ENCODE measurements at places on chromosomes 3 and 15. TPM values are rescaled to one million over a fixed set of nuclear protein-coding genes. Genes with fewer than 3 reads are reported as not detected.

- no peaks in the 10 kb centered on the region for H3K36me3 ChIP-seq
- no peak for DNase-seq
- H3K27ac ChIP-seq: no peak overlapping the region
- no peaks in the 10 kb centered on the region for H3K27me3 ChIP-seq
Measured at GRCh38 chr3:108030960-108031359, 59.9 kb downstream of the CD47 start.

- no peak overlapping the region for H3K4me3 ChIP-seq
- no peaks in the 10 kb centered on the region for H3K4me1 ChIP-seq
- no peak for DNase-seq
- H3K36me3 ChIP-seq: no peaks in the 10 kb centered on the region
- H3K27me3 ChIP-seq: no peaks in the 10 kb centered on the region
Measured at GRCh38 chr3:171088496-171088895, 62.0 kb upstream of the SLC2A2 start.

GRCh38 chr3:108064293-108064887, 26.4 kb downstream of the CD47 start:
- DNase-seq: no peak
- H3K27ac ChIP-seq: no peak overlapping the region
- H3K4me1 ChIP-seq: no peaks in the 10 kb centered on the region
- no peaks in the 10 kb centered on the region for H3K36me3 ChIP-seq
- no peak overlapping the region for H3K4me3 ChIP-seq

GRCh38 chr15:23497710-23498111, 50.7 kb upstream of the GOLGA6L2 start:
- no peak overlapping the region for H3K27ac ChIP-seq
- no peaks in the 10 kb centered on the region for H3K36me3 ChIP-seq
- no peaks in the 10 kb centered on the region for H3K4me1 ChIP-seq
- no peaks in the 10 kb centered on the region for H3K27me3 ChIP-seq

GRCh38 chr3:14839236-14839635, 20.5 kb downstream of the FGD5 start:
- DNase-seq: no peak
- no peaks in the 10 kb centered on the region for H3K36me3 ChIP-seq
- H3K27me3 ChIP-seq: no peaks in the 10 kb centered on the region
- H3K27ac ChIP-seq: no peak overlapping the region
- no peak overlapping the region for H3K4me3 ChIP-seq
- H3K4me1 ChIP-seq: no peaks in the 10 kb centered on the region

DNA sequence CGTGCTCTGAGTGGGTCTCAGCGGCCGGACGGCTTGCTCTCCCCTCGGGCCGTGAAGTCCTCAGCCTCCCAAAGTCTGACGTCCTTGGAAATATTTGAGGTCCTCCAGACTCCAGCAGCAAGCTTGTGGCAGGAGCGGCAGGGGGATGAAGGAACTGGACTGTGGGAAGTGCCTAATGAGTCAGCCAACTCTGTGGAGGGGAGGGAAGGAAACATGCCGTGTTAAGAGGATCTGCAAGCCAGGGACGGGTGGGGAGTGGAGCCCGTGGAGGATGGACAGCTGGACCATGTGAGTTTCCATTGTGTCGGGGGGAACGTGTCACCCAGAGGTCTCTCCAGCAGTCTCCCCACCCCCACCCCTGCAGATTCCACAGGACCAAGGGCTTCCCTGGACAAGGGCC, 39.4 kb upstream of the IDH2 start:
- H3K4me1 ChIP-seq: no peaks in the 10 kb centered on the region
- H3K36me3 ChIP-seq: no peaks in the 10 kb centered on the region
- H3K27ac ChIP-seq: no peak overlapping the region
- no peak overlapping the region for H3K4me3 ChIP-seq

GRCh38 chr3:188531210-188531609, 377.3 kb downstream of the LPP start:
- no peak overlapping the region for H3K4me3 ChIP-seq
- H3K27ac ChIP-seq: no peak overlapping the region
- no peaks in the 10 kb centered on the region for H3K36me3 ChIP-seq
- no peaks in the 10 kb centered on the region for H3K4me1 ChIP-seq
- no peaks in the 10 kb centered on the region for H3K27me3 ChIP-seq

DNA sequence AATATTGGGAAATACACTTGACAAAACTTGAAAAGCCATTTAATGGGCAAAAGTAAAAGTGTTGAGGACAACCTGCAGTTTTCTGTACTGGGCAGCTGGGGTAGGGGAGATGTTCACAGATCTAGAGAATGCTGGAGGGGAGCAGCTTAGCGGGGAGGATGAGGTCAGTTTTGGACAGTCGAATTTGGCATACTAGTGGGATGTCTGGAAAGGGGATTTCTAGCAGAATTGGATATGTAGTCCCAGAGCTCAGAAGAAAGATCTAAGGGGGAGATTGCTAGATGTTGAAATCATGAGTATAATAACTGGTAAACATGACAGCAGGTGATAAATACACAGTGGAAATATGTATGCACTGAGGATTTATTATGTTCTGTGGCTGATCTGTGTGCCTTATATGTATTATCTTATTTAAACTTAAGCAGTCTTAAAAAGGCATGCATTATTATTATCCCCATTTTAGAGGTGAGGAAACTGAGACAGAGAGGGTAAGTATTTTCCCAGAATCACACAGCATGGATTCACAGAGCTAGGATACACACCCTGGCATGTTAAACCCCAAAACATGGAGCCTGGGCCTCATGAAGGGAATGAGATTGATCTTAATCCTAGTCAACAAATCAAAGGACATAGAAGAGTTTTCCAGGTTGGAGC, 42.7 kb downstream of the TLNRD1 start:
- no peaks in the 10 kb centered on the region for H3K4me1 ChIP-seq
- DNase-seq: no peak
- H3K36me3 ChIP-seq: no peaks in the 10 kb centered on the region
- no peak overlapping the region for H3K4me3 ChIP-seq

- DNase-seq: no peak
- H3K4me3 ChIP-seq: no peak overlapping the region
- no peaks in the 10 kb centered on the region for H3K36me3 ChIP-seq
- H3K27me3 ChIP-seq: no peaks in the 10 kb centered on the region
- no peaks in the 10 kb centered on the region for H3K4me1 ChIP-seq
Measured at GRCh38 chr15:51363383-51363782, 21.9 kb downstream of the GLDN start.

DNA sequence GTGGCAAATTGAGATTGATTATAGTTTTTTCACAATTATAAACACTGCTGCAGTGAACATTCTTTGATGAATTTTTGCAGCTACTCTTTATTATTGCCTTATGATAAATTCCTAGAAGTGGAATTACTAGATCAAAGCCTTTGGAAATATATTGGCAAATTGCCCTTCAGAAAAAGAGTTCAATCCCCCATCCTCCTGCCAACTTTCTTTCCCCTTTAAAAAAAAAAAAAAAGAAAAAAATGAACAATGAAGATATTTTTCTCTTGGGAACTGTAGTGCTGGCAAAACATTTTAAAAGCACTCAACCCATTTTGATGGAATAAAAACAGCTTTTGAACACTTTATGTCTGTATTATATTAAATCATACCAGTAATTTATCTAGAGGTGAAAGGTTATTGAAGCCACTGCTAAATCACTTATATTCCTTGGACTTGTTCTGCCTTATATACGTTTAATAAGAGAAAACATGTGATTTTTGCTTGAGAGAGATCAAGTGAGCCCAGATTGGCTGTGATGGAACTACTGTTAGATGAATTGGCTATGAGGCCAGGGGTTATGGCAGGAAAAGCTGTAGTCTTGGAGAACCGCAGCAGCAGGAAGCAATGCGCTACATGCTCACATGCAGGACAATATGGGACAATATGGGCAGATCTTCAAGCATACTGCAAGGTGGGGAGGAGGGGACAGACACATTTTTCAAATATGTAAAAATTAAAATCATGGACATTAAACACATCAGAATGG, 212.8 kb upstream of the C2CD4B start:
- H3K27me3 ChIP-seq: no peaks in the 10 kb centered on the region
- DNase-seq: no peak
- H3K4me1 ChIP-seq: no peaks in the 10 kb centered on the region
- no peaks in the 10 kb centered on the region for H3K36me3 ChIP-seq

DNA sequence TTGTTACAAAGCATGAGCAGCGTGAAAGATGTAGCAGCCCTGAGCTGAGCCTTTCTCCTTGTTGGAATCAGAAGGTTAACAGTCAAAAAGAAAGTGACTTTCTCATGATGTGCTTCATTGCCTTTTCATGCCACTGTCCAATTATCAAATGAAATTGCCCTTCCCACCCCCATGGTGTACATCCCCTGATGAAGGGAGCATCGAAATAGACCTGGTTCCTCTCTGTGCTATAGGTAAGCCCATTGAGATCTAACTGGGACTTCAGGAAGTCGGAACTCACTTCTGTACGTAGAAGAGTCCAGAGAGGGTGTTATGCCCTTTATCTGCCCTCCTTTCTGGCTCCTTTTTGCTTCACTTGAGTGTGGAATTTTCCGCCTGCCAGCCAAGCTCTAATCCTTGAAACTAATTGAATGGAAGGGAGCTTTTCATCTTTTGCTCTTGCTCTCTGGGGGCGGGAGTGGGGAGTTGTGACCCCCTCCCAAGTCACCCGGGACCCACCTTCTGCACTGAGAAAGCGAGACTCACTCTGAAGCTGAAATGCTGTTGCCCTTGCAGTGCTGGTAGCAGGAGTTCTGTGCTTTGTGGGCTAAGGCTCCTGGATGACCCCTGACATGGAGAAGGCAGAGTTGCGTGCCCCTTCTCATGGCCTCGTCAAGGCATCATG, 20.9 kb downstream of the ABHD6 start:
- H3K4me1 ChIP-seq: no peaks in the 10 kb centered on the region
- H3K27me3 ChIP-seq: no peaks in the 10 kb centered on the region
- no peak overlapping the region for H3K4me3 ChIP-seq
- DNase-seq: no peak

GRCh38 chr3:50118237-50118636, 29.5 kb downstream of the RBM5 start:
- DNase-seq: no peak
- H3K4me3 ChIP-seq: no peak overlapping the region
- no peaks in the 10 kb centered on the region for H3K27me3 ChIP-seq
- peaks cover 3% of the 10 kb centered on the region for H3K4me1 ChIP-seq
- no peak overlapping the region for H3K27ac ChIP-seq

DNA sequence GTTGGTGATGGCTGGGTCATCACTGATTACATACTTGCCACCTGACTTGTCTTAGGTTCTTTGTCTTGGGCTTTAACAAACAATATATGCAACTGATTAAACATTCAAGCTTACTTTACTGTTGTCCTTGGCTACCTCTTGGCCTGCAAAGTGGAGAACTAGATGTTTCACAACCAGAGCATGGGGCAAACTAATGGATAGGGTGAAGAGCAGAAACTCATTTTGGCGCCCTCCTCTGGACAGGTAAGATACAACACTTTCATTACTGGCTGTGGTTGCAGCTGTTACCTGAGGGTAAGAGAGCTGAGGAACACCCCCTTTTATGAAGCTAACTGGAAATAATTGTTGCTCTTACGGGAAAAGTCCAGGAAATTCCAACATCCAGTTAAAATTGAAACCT, 262.1 kb downstream of the NAALADL2 start:
- no peaks in the 10 kb centered on the region for H3K36me3 ChIP-seq
- H3K4me1 ChIP-seq: no peaks in the 10 kb centered on the region
- no peak overlapping the region for H3K27ac ChIP-seq
- DNase-seq: no peak

- H3K4me3 ChIP-seq: no peak overlapping the region
- no peak overlapping the region for H3K27ac ChIP-seq
- H3K36me3 ChIP-seq: no peaks in the 10 kb centered on the region
- DNase-seq: peak; percentile 85
Measured at GRCh38 chr3:73100741-73101559, 39.5 kb downstream of the EBLN2 start.

PATL2 gene
- not detected for total RNA-seq

B4GALT4 gene
- 74.1 TPM for total RNA-seq

TMEM44 gene
- total RNA-seq: 23.1 TPM

ZDHHC23 gene
- 0.29 TPM for total RNA-seq

Measured in uterus (tissue), 4 donors.